ENCODE measurements at places on chromosomes 4 and X.
A peak's percentile ranks its signal among the peaks of the same experiment; 100 is the strongest.

GRCh38 chr4:104896660-104897645, 249.7 kb upstream of the TET2 start:
- no peak for DNase-seq

GRCh38 chr4:154503598-154503997, 12.0 kb upstream of the DCHS2 start:
- peak; percentile 8 for DNase-seq

- DNase-seq, result no peak
Observed at GRCh38 chr4:85741921-85742591, 267.1 kb downstream of the ARHGAP24 start.

DNA sequence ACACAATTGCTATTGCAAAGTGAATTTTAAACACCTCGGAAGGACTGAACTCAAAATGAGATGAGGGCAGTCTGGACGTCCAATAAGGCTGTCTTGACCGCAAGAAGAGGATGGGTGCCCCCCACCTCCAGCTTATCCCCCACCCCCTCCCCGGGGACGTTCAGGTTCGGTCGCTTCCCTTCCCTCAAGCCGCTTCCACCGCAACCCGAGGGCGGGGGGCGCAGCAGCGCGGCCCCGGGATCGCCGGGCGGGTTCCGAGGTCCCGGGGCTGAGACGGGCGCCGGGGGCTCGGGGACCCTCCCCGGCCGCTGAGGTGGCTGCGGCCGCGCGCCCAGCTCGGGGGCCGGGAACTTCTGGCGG, 480 bp downstream of the USP46 start:
- no peak for DNase-seq

DNA sequence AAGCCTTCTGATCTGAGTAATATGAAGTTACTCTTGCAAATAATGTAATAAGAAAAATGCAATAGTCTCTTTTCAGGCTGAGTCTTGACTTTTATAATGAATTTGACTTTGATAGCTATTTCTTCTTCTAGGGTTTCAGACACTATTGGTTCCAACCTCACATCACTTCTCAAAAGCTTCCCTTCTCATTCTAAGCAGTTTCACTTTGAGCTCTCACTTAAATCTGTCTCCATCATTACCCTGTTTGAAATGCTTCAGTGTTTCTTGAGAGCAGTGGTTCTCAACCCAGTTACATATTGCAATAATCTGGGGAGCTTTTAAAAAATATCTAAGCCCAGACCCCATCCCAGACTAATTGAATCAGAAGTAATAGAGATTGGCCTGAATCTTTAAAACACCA, 40.5 kb upstream of the BMP2K start:
- no peak for DNase-seq

DNA sequence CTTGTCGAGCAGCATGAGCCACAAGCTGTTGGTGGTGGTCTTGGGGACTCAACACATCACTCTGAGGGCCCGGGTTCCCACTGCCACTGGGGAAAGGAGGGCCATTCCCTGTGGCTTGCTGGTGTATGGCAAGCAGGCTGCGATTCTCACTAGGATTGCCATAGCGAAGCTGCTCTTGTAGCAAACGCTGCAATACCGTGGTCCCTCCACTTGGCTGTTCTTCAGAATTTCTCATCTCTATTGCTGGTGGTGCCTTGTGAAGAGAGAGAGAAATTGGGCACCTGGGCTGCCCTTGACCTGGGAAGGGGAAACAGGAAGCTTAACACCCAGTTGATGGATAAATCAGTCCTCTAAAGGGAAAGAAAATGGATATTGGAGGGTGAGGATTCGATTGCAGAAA, 17.7 kb downstream of the AMOT start:
- no peak for DNase-seq

DNA sequence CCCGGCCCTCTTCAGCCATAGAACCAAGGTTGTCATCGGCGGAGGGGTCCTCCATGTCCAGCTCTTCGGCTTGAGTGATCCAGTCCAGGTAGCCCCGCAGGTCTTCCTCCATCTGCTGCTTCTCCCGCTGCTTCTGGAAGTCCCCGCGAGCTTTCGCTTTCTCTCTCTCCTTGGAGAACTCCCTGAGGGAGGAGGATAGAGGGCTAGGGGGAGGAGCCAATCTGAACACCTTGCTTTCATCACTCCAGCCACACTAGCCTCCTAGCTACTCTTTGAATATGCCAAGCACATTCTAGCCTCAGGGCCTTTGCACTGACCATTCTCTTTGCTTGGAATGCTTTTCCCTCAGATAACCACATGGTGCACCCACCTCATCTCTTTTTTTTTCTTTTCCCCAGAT, 6.2 kb downstream of the CACNA1F start:
- DNase-seq, result no peak

DNA sequence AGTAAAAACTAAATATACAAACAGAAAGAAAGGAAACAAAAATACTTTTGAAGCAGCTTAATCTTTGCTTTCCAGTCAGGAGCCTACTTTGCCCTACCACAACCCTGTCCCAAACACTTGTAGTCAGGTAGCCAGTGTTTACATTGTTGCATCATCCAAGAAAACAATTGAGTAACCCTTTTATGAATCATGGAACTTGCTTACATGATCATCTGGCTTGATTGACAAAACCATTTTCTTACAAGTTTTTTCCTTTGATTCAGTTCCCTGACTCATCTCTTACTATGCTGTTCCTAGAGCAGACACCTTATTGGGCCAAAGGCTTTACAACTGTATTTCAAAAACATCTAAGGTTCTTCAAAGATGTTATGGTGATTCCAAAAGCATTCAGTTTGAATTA, 740.1 kb downstream of the KLHL13 start:
- DNase-seq, result no peak

DNA sequence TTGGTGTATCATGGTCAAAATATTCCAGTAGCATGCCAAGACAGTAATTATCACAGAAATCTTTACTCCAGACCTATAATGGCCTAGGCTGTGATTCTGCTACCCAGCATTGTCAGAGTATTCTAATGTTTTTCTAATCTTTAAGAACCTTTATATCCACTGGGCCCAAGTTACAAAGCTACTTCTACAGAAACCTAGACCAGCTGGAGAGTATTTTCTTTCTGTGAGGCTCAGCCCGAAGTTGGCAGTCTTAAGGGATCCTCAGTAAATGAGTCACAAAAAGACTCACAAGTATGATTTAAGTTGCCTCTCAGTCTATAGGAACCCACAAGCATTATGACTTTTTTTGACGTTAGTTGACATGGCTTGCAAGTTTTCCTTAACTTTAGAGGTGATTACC, 638.5 kb upstream of the FAM241A start:
- DNase-seq, result no peak

- no peak for DNase-seq
Observed at GRCh38 chr4:179145746-179146525, 1703.7 kb upstream of the AGA start.

All from lung microvascular endothelial cell (primary cell).